ENCODE measurements at places on chromosomes 1 and 21.
A peak's percentile ranks its signal among the peaks of the same experiment; 100 is the strongest.

GRCh38 chr1:172482044-172482443, 38.2 kb upstream of the PIGC start:
- no peak for DNase-seq

GRCh38 chr1:114126261-114127095, 27.2 kb downstream of the SYT6 start:
- DNase-seq = no peak

- no peak for DNase-seq
Measured at GRCh38 chr1:156114919-156115513, 505 bp downstream of the LMNA start.

GRCh38 chr1:3954170-3955169, 54.4 kb upstream of the C1orf174 start:
- no peak for DNase-seq

GRCh38 chr1:117572546-117572945, 33.3 kb upstream of the TENT5C start:
- peak; percentile 3 for DNase-seq

GRCh38 chr1:11485191-11485590, 6.2 kb downstream of the DISP3 start:
- no peak for DNase-seq

GRCh38 chr1:89539128-89539527, 14.5 kb downstream of the LRRC8B start:
- no peak for DNase-seq

DNA sequence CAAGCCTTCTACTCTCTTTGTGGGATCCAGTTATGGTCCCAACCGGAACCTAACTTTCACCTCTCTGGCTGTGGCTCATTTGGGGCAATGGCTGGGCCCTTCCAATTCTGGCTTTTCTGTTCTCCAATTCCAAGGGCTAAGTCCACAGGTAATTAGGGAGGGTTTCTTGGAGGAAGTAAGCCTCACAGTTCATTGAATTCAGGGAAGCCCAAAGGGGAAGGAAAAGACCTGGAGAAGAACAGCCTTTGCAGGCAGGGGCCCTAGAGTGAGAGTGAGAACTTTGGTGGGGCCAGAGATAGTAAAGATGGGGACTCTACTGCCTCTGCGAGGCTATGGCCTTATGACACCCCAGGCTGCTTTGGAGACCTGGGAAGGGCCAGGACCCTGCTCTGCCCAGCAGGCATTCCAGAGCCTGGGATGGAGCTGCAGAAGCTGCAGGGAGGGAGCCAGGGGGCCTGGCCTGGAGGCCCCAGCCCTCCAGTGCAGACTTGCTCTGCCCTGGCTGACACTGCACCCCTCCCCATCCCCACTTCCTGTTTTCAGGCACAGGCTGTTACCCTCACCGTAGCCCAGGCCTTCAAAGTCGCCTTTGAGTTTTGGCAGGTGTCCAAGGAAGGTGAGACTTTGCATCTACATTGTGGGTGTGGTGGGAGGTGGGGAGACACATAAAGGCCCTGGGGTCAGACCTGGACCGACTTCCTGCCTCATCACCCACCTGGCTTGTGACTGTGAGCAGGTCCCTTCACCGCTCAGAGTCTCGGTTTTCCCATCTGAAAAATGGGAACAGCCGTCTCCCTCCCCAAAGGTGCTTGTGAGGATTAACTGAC, 18.9 kb downstream of the LDLRAP1 start:
- DNase-seq = peak; percentile 34

DNA sequence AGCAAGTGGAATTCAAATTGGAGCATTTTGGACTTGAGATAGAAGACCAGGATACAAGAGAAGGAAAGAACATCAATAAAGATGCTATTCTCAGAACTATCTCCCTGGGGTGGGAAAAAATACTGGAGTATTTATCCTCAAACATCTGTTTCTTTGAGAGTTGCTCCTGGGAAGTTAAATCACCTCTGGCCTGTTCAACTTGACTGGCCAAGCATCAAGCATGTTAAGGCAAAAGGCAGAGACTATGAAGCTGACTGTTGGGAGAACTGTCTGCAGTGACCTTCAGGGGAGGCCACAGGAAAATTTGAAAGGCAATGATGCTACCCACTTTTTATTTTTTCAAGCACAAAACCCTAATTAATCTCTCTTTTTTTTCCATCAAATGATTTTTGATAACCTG, 239.0 kb downstream of the NTNG1 start:
- no peak for DNase-seq

- DNase-seq = no peak
Measured at GRCh38 chr1:189301235-189301634, 1176.4 kb downstream of the BRINP3 start.

DNA sequence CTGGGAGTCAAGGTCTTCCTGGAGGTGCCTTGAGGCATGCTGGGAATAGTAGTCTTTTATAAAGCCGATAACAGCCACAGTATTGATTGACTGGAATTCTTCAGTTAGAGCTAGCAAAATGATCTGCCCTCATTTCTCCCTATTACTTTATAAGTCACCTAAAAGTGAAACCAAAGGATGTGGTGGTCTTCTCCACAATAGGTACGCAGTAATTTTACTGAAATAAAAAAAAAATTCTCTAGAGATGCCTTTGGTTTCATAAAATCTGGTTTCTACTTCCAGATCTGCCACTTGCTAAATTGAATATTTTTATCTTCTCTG, 518 bp upstream of the NDC1 start:
- DNase-seq = no peak

DNA sequence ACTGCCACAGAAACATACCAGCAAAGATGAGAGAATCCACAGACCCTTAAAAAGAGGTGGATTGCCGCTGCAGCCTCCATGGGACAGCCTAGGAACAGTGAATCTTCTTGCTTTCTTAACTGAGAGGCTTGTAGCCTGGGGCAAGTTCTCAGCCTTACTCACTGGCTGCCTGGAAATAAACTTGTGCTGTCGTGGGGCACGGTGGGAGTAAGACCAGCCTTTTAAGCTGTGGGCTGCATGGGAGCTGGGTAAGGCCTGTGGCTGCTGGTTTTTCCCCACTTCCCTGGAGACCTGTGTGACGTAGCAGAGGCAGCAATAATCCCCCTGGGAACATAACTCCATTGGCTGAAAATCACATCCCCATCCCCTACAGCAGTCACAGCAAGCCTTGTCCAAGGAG, 30.8 kb downstream of the CD2 start:
- no peak for DNase-seq

GRCh38 chr1:43274125-43274803, 4.5 kb downstream of the TMEM125 start:
- DNase-seq = peak; percentile 59

- peak; percentile 90 for DNase-seq
Measured at GRCh38 chr1:116878804-116879477, 30.8 kb upstream of the PTGFRN start.

DNA sequence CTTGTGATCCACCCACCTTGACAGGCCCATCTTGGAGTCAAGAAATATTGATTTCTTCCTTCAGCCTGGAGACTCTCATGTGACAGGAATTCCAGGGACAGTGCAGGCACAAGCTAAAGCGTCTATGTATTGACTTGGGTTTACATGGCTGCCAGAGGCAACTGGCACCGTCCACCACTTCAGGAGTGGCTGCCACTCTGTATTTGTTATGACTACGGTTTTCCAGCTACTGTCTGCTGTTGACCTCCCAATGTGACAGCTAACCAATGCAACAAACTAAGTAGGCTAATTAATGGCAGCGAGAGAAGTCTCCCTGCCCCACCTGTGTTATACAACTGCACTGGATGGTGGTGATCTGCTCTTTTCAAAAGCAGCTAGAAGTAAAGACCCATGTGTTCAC, 56.9 kb downstream of the CD58 start:
- DNase-seq = no peak

DNA sequence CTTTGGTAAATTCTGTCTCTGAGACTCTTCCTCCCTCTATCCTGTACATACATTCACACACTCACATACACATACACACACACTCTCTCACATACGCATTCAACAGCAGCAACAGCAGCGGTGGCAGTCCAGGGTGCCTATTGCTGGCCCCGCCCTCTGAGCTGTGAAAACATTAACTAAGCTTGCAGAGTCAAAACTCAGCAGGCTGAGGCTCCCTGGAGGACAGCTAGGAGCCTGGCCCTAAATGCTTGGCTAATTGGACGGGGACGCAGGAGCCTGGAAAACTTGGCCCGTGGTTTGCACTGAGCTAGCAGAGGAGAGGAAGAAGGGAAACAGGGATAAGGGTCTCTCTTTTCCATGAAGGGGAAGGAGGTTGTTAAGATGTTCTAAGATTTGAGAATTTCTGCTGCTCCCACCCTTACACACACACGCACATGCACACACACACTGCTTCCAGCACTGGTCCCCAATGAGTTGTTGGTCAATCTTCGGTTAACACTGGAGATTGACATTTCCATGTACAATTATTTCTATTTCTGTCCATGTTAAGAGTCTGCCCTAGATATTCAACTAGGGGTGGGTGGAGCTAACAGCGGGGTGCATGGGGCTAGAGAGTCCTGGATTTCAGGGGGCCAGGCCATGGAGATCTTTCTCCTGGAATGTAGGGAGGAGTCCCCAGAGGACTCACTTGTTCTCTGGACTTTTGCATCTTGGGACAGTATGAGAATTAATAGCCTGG, 94.2 kb downstream of the PLXNA2 start:
- no peak for DNase-seq

DNA sequence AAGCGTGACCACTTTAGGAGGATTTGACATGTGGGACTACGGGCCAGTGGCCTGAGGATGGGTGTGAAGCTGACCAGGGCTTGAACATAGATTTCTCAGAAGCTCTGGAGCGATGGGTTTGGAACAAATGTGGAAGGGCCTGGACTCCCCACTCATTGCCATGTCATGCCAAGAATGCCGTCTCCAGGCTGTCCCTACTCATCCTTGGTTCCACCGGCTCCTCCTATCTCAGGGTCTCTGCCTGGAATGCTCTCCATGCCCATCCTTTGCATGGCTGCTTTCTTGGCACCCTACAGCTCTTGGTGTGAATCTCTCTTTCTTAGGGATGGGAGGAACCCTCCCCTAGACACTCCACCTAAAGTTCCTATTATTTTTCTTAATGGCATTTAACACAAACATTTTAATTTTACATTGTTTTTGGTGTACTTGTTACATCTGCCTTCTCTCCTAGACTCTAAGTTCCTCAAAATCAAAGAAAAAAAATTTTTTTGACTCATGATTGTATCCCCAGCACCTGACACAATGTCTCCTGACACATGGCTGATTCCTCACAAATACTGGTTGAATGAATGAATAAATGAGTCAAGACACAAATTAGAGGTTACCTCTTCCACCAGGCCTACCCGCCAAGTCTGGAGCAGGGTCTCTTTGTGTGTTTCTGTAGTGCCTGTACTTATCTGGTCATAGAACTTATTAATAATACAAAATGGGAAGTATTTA, 114.5 kb downstream of the OMA1 start:
- no peak for DNase-seq

- DNase-seq = peak; percentile 12
Measured at GRCh38 chr1:160779626-160780397, 16.2 kb upstream of the LY9 start.

- DNase-seq = no peak
Measured at GRCh38 chr1:6646499-6647148, 22.0 kb downstream of the THAP3 start.

- DNase-seq = no peak
Measured at GRCh38 chr1:98538106-98538505, 123.4 kb upstream of the SNX7 start.

- DNase-seq = no peak
Measured at GRCh38 chr1:160373696-160374095, 6.8 kb downstream of the NHLH1 start.

DNA sequence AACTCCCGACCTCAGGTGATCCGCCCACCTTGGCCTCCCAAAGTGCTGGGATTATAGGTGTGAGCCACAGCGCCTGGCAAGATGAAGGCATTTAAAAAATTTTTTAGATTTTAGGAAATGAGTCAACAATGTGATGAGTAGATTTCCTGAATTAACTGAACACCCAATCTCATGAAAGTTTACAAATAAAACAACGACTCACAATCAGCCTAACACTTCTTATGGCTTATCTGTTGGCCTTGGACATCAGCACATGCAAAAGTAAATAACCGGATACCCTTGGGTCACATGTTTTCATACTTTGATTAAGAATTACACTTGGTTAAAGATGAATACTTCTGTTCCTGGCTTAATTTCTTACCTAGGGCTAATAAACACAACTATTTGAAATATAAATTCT, 3.0 kb downstream of the GNG12 start:
- no peak for DNase-seq

- no peak for DNase-seq
Measured at GRCh38 chr1:31812158-31812829, 3.5 kb downstream of the SPOCD1 start.

DNA sequence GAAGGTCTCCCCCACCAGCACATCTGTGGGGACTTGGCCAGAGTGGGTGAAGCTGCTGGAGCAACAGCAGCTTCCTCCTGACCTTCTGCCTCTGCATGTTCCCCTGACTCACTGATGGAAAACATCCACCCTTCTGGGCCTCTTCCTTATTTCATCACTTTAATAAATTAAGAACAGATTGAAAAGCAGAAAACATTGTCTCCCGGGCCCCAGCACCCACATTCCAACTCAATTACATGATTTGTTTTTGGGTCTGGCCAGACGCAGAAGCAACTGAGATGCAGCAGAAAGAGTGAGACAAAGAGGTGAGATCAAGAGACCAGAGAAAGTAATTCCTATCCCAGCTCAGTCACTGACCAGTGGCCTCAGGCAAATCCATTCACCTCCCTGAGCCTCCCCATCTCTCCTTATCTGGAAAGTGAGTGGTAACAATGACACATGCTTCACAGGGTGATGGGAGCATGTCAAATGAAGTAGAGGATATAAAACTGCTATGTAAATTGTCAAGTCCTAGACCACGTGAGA, 157.1 kb downstream of the ELAVL4 start:
- DNase-seq = no peak

- DNase-seq = no peak
Measured at GRCh38 chr1:171738911-171739310, 3.0 kb downstream of the VAMP4 start.

DNA sequence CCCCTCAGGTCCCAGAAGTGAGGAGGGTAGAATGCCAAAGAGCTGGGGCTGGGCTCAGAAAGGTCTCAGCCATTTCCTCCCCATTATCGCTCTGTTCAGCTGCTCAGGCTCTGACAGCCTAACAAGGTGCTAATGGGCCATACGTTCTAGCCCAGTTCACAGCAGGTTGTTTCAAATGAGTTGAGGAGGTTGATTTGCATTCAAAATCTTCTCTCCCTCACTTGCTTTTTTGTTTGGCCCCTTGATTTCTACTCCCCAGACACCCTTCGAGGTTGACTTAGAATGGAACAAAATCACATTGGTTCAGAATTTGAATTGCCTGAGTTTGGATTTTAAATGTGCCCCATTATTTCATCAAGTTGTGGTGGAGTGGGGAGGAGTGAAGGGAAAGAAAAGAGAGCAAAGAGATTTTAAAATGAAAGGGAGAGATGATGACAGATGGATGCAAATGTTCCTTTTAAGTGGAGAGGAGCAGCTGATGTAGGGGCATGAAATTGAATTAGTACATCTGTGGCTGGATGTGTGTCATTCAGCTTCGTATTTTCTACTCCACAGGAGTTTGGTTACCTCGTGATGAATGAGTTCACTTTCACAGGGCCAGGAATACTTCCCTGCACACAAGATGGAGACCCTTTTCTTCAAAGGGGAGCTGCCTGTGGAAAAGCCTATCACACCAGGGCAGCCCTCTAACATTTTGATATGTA, 425.8 kb upstream of the CAMK1G start:
- DNase-seq = no peak

GRCh38 chr1:52597912-52598311, 4.3 kb upstream of the GPX7 start:
- DNase-seq = no peak

GRCh38 chr1:47572731-47573430, 135.0 kb downstream of the FOXD2 start:
- no peak for DNase-seq

GRCh38 chr1:68347415-68347814, 102.3 kb downstream of the RPE65 start:
- no peak for DNase-seq

- no peak for DNase-seq
Measured at GRCh38 chr21:40379881-40380810, 466.8 kb downstream of the DSCAM start.

Measured in GDM1 (cell line).